ENCODE measurements at places on chromosomes 13 and 19.

- DNase-seq, result no peak
Observed at GRCh38 chr19:45762870-45763631, 6.0 kb downstream of the SIX5 start.

DNA sequence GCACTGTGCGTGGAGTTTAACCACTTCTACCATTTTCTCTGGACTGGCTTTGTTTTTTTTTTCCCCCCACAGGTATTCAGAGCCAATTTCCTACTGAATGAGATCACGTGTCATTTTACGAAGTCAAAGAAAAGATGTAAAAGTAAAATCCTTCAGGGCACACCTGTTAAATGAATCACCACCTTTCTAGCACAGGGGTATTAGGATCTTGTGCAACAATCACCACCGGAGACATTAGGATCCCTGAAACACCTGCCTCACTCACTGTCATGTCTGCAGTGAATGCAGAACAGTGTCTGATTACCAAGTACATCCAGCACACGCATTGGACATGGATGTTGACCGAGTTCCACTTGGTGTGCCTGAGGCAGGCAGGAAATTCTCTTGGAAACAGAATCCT lies 17.2 kb downstream of the BRD4 start:
- no peak for DNase-seq

DNA sequence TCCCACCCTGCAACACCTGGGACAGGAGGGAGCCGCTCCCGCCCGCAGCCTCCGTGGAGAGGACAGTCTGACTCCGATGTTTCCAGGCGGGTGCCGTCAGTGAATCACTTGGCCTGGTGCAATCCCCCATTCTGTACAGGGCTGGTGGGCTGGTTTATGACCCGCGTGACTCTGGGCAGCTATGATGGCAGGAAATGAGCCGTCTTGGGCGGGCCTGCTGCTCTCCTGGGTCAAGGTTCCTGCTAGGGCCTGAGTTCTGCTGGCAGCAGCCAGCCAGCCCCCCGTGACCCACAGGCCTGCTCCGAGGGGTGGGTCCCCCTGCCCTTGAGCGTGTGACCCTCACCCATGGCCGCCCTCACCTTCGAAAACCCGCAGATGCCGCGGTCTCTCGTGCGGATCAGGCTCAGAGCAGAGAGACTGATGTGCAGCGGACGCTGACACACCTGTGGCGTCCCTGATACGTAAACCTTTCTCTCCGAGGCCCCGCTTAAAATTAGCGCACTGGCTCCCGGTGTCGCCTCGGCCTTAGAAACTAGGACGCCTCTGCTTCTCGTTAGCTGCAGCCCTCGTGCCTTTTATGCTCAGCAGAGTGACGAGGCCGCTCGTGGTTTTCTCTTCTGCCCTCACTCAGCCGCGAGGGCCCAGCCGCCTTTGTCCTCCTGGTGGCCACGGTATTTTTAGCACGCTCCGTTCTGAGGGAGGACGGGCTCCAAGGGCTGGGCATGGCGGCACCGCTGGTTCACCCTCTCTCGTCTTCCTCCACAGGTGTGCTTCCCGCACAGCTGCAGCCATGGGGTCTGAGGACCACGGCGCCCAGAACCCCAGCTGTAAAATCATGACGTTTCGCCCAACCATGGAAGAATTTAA lies 63.4 kb downstream of the KDM4B start:
- no peak for DNase-seq

DNA sequence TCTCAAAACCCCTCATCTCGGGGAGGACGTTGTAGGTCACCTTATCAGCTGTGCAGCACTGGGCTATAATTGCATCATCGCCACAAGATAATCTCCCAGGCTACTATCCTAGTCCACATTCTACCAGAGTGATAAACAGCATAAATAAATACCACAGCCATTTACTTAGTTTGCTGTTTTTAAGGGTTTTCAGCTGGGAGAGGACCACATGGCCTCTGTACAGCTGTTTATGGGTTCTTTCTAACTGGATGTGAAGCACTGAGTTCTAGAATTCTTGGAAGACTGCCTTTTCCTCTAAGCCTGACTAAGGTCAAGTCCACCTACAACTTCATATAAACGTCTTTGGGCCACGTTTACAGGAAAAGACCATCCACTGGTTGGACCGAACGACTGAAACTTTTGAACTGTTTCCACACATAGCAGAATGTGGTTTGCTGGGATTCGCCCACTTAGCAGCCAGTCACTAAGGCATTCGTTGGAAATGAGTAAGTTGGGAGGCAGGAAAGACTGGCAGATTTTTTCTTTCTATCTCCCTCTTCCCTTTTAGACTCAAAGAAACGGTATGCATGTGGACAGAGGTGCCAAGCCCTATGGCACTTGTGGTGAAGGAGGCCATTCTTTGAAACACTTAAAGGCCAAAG lies 752.5 kb upstream of the SGCG start:
- DNase-seq, result no peak

DNA sequence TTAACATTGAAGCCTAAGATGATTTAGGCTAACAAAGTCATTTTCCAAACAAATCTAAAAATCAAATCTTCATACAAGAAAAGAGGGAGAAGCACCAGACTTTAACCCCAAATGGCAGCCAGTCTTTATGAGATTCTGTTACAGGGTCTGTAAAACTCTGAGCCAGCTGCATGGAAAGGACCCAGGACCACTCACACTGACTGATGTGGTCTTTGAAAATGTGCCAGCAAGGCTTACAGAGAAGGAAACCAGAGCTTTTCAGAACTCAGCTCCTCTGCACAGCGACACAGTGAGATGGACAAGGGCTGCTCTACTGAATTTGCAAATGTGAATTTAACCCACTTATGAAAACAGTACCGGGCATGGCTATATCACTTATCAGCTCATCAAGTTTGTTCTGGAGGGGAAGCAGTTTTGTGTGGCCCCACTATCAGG lies 98.8 kb upstream of the SERP2 start:
- no peak for DNase-seq

DNA sequence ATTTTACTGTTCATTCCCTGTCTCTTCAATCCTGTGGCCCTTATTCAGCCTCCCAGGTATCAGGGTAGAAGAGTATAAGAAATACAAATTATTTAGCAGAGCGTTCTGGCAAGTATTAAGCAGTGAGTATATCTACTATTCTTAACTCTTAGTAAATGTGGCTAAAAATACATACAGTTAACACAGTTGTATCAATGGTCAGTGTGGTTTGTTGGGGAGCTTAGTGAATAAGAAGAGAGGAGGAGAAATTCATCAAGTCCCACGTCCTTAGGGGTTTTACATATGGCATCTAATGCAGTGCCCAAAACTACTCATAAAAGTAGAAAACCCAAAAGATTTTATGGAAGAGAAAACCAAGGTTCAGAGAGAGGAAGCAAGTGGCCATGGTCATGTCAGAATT lies 691.0 kb upstream of the SGCG start:
- no peak for DNase-seq

DNA sequence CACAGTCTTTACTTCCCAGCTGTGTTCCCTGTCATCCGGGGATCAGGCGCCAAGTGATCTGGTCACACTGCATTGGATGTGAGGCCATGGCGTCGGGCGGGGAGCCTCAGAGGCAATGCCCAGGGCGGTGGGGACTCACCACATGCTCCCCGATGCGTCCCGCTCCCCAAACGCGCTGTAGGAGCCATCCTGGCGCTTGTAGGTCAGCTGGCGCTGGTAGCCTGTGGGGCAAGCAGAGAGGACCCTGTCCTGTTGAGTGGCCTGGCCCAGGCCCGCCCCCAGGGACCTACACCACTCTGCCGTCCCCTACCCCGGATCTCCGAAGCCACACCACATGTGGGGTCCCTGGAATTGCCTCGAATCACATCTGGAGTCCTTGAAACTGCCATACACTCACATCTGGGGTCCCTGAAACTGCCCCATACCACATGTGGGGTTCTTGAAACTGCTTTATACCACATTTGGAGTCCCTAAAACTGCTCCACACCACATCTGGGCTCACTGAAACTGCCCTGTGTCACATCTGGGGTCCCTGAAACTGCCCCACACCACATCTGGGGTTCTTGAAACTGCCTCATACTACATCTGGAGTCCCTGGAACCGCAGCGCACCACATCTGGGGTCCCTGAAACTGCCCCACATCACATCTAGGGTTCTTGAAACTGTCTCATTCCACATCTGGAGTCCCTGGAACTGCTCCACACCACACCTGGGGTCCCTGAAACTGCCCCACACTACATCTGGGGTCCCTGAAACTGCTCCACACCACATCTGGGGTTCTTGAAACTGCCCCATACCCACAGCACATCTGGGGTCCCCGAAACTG lies 33.2 kb downstream of the F2RL3 start:
- DNase-seq, result no peak

All from prostate gland (tissue), 2 donors.